ENCODE measurements at places on chromosomes 11 and 22.

- DNase-seq = no peak
Measured at GRCh38 chr22:37784829-37785495, 22.8 kb upstream of the GCAT start.

GRCh38 chr22:41690476-41690875, 1.8 kb upstream of the SNU13 start:
- DNase-seq = no peak

DNA sequence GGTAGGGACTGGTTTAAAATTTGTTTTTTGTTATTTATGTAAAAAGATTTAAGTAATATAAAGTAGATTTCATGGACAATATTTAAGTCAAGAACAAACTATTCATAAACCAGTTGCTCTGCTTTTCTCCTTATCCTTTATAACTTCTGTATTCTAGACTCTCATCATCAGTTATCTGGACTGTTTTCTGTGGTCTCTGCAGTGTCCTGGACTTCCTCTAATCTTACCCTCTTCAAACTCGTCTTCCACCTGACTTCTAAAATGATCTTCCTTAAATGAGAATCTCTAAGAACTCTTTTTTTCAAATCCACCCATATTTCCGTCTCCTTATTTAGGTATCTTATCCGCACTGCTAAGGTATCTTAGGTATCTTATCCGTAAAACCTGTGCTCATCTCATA, 8.1 kb downstream of the RRM1 start:
- no peak for DNase-seq

DNA sequence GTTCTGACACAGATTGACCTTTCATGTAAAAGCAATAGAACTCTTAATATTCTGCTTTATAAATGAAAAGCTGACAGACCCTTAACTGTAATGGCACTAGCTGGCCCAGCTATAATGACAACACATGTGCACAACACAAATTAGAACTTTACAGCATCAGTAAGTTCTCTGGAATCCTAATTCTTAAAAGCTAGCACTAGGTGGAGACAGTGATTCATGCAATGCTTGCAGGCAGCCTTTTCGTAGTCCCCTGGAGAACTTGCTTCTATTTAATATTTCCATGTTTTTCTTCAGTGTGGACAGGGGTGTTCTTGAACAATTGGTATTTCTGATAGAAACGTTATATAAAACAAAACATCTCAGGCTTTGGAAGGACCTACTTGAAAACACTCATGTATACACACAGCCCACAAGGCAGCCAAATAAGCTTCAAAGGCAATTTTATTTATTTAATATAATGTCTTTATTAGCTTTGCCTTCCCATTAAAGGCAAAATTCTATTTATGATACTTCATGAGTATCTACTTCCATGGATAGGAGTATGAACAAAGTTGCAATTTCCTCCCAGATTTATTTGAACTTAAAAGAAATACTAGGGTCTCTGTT, 374.3 kb upstream of the MPPED2 start:
- peak; percentile 8 for DNase-seq

- no peak for DNase-seq
Measured at GRCh38 chr11:8091721-8092120, 10.7 kb downstream of the TUB start.

DNA sequence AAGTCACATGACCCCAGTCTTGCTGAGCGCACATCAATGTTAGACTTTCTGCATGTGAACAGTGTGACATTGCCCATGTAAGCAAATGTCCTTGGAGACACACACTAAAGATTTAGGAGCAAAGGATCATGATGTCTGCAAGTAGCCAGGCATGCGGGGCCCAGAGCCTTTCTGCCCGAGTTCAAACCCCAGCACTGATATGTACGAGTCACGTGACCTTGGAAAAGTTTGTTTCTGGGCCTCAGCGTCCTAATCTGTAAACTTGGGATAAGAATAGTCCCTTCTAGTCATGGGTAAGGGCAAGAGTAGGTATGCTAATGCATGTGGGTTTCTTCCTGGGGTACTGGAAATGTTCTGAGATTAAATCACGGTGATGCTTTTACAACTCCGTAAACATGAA, 16.8 kb upstream of the PGA3 start:
- DNase-seq = no peak

GRCh38 chr11:75924966-75925784, 110.2 kb downstream of the UVRAG start:
- no peak for DNase-seq

DNA sequence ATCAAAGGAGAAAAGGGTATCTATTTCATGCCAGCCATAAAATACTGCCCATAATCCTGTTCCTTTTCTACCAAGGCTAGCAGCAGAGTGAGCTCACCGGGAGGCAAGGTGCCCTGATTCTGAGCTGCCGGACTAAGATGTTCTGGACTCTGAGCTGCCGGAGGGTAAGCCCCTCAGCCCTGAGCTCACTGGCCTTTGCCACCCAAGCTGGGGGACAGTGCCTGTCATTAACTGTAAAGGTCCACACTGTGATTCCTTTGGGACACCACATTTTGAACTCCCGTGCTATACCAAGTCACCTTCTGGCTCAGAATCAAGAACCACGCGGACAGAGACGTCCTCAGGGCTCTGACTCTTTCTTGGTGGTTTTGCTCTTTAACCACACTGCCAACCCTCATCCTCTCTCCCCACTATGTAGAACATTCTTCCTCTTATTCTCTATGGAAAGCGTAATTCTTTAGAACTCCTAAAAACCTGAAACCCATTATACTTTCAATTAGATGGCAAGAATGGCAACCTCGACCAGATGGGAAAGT, 88.4 kb upstream of the BID start:
- DNase-seq = no peak

- DNase-seq = no peak
Measured at GRCh38 chr11:86980086-86980796, 25.0 kb upstream of the FZD4 start.

DNA sequence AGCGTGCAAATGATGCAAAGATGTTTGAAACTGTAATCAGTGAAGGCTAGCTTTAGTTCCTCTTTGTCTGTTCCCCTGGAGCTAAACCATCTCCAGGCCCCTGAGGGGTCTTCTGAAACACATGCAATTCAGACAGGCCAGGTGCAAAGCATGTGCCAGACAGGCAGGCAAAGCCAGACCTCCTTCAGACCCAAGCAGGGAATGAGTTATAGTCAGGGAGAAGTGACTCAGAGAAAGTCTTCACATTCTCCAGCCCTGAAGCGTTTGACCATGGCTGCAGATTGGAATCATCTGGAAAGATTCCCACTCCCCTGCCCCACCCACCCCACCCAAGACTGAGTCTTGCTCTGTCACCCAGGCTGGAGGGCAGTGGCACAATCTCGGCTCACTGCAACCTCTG, 187.0 kb upstream of the ISX start:
- no peak for DNase-seq

DNA sequence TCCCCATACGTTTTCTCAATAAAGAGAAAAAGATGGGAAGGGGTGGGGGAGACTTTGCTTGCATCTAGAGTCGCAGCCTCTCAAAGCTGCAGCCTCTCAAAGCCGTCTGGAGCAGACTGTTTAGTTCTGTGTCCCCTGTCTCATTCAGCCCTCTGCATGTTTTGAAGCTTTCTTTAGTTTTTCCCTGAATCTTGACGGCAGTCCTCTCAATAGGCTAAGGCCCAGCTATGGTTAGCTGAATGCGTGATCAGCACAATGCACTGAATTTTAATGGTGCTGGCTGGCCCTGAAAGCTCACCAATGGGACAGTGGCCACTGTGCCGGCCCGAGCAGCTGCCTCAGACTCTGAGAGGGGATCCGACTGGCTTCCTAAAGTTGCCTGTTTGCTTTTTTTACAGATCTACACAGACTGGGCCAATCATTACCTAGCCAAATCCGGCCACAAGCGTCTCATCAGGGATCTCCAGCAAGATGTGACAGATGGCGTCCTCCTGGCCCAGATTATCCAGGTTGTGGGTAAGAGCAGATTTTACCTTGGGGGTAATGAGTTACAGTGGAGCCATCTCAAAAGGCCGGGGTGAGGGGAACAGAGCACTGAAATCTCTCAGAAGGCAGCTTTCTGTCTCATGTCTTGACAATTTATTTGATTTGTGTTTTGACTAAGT, 119.6 kb downstream of the NAV2 start:
- DNase-seq = no peak

- no peak for DNase-seq
Measured at GRCh38 chr22:20183101-20183500, 32.2 kb upstream of the CCDC188 start.

- peak; percentile 57 for DNase-seq
Measured at GRCh38 chr11:117097389-117098268, 599 bp downstream of the SIK3 start.

DNA sequence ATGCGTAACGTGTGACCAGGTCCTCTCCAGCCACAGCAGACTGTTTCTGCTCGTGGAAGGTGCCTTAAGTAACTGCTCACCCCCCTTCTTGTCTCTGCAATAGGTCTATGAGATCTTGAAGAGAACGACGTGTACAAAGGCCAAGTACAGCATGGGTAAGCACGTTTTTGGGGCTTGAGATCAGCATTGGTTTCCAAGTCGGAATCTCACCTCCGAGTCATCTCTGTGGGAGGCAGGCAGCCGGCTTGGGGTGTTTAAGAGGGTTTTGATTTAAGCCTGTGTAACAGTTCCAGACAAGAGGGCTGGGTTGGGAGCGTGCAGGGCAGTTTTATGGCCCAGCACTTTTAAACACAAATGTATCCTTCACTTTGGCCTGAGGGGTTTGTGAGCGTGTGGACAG, 30.1 kb downstream of the ANO1 start:
- DNase-seq = no peak

- peak; percentile 51 for DNase-seq
Measured at GRCh38 chr11:119493712-119494111, 70.7 kb upstream of the THY1 start.

GRCh38 chr22:37758694-37759093, 49.0 kb upstream of the GCAT start:
- DNase-seq = no peak

- DNase-seq = no peak
Measured at GRCh38 chr11:124769806-124770774, 8.0 kb upstream of the ESAM start.

DNA sequence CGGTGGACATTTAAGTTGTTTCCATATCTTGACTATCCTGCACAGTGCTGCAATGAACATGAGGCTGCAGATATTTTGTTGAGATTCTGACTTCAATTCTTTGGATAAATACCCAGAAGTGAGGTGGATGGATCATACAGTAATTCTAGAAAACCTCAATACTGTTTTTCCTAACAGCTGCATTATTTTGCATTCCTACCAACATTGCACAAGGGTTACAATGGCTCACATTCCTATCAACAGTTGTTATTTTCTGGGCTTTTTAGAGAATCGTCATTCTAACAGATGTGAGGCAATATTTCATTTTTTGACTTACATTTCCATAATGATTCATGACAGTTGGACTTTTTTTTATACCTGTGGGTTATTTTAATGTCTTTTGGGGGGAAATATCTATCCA, 716.9 kb upstream of the ANO3 start:
- no peak for DNase-seq

GRCh38 chr11:2289859-2290258, 11.9 kb downstream of the C11orf21 start:
- no peak for DNase-seq

DNA sequence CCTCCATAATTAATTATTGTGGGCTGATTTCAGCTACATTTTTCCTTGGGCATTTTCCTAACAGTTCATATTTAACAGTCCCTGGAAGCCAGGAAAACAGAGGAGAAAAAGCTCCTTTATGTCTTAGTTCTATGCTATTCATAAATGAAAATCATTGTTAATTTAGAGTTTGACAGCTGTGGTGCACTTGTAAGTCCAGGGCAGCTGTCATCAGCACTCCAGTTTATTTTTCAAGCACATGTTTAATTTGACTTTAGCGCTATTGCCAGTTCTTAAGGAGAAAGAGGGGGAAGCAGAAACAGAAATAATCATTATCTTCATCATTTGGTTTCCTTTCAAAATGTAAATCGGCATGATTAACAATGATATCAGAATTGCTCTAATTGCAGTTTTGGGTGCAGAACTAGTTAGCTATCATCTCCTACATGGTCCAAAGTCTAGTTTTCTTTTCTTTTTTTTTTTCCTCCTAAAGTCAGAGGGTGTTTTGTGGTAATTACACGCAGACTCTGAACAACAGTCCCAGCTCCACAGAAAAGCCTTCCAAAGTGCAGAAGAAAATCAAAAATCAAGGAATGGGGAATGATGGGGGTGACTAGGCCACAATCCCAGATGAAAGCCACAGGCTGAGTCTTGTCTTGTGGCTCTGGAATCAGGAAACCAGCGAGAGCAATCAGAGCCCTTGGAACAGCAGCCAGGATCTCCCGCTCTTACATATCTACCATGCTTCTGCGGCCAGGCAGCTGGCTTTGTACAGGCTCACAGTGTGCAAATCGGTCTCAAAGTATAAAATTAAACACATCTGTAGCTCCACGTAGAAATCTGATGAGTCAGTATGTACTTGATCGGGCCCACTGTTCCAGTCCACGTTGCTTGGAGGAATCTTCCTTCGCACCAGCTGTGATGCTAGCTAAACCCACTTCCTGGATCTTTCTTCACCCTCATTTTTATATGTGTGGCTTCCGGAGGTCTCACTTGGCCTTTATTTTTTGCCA, 91.9 kb downstream of the SPON1 start:
- DNase-seq = no peak

- no peak for DNase-seq
Measured at GRCh38 chr11:72398058-72398758, 36.1 kb downstream of the CLPB start.

GRCh38 chr11:117126223-117126965, 17.7 kb upstream of the PAFAH1B2 start:
- DNase-seq = no peak

- DNase-seq = no peak
Measured at GRCh38 chr11:90916706-90917105, 693.9 kb upstream of the CHORDC1 start.

- DNase-seq = no peak
Measured at GRCh38 chr11:101434026-101434643, 149.7 kb downstream of the TRPC6 start.

- DNase-seq = no peak
Measured at GRCh38 chr11:45181889-45182550, 35.6 kb downstream of the PRDM11 start.
